ENCODE measurements at places on chromosomes 1 and 21. TPM values are rescaled to one million over a fixed set of nuclear protein-coding genes. Genes with fewer than 3 reads are reported as not detected.

DNA sequence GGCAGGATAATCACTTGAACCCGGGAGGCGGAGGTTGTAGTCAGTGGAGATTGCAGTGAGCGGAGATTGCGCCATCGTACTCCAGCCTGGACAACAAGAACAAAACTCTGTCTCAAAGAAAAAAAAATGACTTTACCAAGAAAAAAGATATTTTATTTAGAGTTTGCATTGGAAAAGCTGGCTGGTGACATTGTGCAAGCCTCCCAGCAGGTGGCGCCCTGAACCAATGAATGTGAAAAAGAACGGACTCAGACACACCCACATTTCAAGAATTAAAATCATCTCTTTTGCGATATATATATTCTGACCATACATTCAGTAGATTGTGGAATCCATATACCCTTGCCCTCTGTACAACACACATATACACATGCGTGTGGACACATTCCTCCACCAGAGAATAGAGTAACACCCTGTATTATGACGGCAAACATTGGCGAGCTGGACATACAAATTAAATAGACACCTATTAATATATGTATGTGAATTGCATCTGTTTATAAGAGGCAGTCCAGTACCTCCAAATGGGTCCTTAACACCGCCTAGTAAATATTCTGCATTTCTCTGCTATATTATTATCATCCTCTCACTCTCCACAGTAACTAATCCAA, 39.0 kb upstream of the CADM3 start:
- no peaks in the 10 kb centered on the region for H3K36me3 ChIP-seq
- H3K27ac ChIP-seq = no peak overlapping the region
- H3K27me3 ChIP-seq = peaks cover 23% of the 10 kb centered on the region

DNA sequence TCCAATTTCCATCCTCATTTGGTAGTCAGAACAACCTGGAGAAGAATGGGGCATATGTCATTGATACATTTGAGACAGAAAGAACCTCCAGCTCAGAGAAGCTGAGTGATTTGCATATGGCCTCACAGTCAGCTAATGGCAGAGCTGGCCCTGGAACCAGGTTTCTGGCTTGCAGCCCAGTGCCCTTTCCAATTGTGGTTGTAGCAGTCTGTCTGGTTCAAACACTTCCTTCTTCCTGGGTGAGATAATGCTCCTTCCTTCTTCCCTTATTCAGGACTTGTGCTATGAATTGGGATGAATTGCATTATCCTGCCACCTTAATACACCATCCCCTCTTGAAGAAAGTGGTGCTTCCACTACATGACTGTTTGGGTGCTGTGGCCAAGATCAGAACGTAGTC, 24.2 kb downstream of the SLC5A9 start:
- H3K36me3 ChIP-seq = no peaks in the 10 kb centered on the region
- peak; percentile 21 for DNase-seq
- H3K27ac ChIP-seq = no peak overlapping the region
- H3K4me1 ChIP-seq = peaks cover 6% of the 10 kb centered on the region
- H3K27me3 ChIP-seq = no peaks in the 10 kb centered on the region
- no peak overlapping the region for H3K4me3 ChIP-seq

- no peaks in the 10 kb centered on the region for H3K27me3 ChIP-seq
- peak overlapping the region; percentile 62 for H3K27ac ChIP-seq
- no peaks in the 10 kb centered on the region for H3K36me3 ChIP-seq
- DNase-seq = no peak
- peak overlapping the region; percentile 15 for H3K4me3 ChIP-seq
Observed at GRCh38 chr1:210377731-210378333, 49.1 kb downstream of the HHAT start.

DNA sequence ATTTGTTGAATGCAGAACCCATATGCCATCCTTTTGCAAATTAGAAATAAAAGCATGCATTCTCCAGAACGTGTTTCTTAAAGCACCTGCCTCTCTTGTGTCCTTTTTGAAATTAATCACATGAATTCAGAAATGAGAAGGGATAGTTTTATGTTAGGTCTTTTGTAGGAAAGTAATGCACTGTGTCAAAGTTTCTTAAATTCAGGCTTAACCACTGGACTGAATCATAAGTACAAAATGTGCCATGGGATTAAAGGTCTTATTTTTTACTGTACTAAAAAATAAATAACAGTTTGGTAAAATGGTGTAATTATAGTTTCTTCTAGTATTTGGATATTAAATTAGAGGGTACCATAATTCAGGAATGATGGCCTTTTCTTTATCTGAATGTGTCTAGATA, 290.1 kb upstream of the USP25 start:
- H3K4me3 ChIP-seq = no peak overlapping the region
- no peak overlapping the region for H3K27ac ChIP-seq
- H3K36me3 ChIP-seq = no peaks in the 10 kb centered on the region

The SPATA45 gene
- 0.24 TPM for polyA plus RNA-seq

GRCh38 chr1:20191266-20191825, 5.0 kb upstream of the PLA2G2C start:
- H3K27ac ChIP-seq = no peak overlapping the region
- H3K4me1 ChIP-seq = no peaks in the 10 kb centered on the region
- peaks cover 12% of the 10 kb centered on the region for H3K27me3 ChIP-seq
- no peak overlapping the region for H3K4me3 ChIP-seq
- no peak for DNase-seq

DNA sequence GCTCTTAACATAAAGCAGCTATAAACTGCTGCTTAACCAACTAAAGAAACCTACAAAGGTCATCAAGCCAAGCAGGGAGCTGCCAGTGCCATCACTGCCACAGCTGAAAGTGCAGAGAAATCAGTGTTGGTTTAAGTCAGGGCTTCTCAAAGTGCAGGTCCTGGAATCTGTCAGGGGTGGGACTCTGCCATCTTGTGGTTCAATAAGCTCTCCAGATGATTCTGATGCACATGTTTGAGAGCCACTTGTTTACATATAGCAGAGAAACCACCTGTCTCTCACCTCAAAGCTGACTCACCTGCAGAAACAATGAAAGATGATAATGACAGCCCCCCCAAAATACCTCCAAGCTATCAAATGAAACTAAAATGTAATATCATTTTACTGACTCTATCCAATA, 49.3 kb downstream of the SH3GLB1 start:
- H3K27me3 ChIP-seq = no peaks in the 10 kb centered on the region
- DNase-seq = peak; percentile 20
- H3K4me1 ChIP-seq = peaks cover 3% of the 10 kb centered on the region
- no peaks in the 10 kb centered on the region for H3K36me3 ChIP-seq

The CFAP107 gene
- polyA plus RNA-seq = not detected

- no peak overlapping the region for H3K4me3 ChIP-seq
- no peak overlapping the region for H3K27ac ChIP-seq
- H3K36me3 ChIP-seq = no peaks in the 10 kb centered on the region
Observed at GRCh38 chr1:14672005-14672404, 73.5 kb downstream of the KAZN start.

GRCh38 chr1:168271636-168272035, 9.0 kb upstream of the TBX19 start:
- H3K36me3 ChIP-seq = no peaks in the 10 kb centered on the region
- peaks cover 3% of the 10 kb centered on the region for H3K4me1 ChIP-seq
- no peak overlapping the region for H3K4me3 ChIP-seq
- DNase-seq = no peak

GRCh38 chr21:42665484-42665883, 12.1 kb downstream of the PDE9A start:
- no peak overlapping the region for H3K27ac ChIP-seq
- no peaks in the 10 kb centered on the region for H3K36me3 ChIP-seq
- H3K4me1 ChIP-seq = no peaks in the 10 kb centered on the region
- no peaks in the 10 kb centered on the region for H3K27me3 ChIP-seq
- DNase-seq = no peak

The CFAP74 gene
- polyA plus RNA-seq = not detected

GRCh38 chr1:170511038-170511437, 20.9 kb upstream of the GORAB start:
- H3K36me3 ChIP-seq = no peaks in the 10 kb centered on the region
- no peak overlapping the region for H3K4me3 ChIP-seq
- H3K4me1 ChIP-seq = peaks cover 3% of the 10 kb centered on the region
- no peaks in the 10 kb centered on the region for H3K27me3 ChIP-seq
- H3K27ac ChIP-seq = no peak overlapping the region
- no peak for DNase-seq

DNA sequence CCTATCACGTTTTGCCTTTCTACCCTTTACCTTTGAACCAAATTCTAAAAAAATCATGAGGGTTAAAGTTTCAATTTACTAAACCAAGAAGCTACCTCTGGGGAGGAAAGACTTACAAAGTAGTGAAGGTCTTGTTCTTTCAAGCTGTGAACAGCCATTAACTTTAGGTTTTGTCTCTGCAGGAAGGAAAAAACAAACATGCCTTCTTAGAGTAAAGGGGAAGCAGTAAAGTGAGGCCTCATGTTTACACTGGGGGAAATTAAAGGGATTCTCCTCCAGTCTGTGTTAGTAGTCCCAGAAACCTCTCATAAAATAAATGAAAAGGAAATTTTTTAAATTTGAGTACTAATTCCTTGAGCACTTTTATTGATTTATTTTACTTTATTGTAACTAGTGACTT, 780.2 kb upstream of the ADGRL2 start:
- no peaks in the 10 kb centered on the region for H3K27me3 ChIP-seq
- H3K4me1 ChIP-seq = no peaks in the 10 kb centered on the region
- H3K27ac ChIP-seq = no peak overlapping the region
- no peak for DNase-seq

DNA sequence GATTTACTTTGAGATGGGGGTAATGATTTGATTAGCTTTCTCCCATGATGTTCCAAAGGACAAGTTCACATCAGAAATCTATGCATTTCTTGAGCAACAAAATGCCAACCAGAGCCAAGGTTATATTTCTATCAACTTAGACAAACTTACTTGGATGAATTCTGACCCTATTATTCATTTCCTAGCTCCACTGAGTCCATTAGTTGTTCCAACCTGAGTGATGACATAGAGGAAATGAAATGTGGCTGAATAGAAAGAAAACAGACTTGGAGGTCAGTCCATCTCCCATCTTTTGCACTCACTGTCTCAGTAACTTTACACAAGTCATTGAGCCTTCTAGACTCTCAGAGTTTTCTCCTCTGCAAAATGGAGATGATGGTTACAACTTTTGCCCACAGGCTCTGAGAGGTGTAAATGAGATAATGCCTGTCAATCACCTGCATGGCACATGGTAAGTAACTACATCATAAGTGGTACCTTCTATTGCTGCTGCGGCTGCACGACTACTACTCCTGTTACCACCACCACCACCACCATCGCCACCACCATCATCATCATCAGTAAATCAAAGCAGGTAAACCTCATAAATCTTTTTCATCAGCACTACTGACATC, 98.2 kb downstream of the PTPN14 start:
- no peak for DNase-seq
- H3K36me3 ChIP-seq = no peaks in the 10 kb centered on the region
- H3K4me1 ChIP-seq = peaks cover 12% of the 10 kb centered on the region
- no peak overlapping the region for H3K4me3 ChIP-seq

GRCh38 chr21:21740207-21740606, 742.0 kb downstream of the NCAM2 start:
- no peak overlapping the region for H3K4me3 ChIP-seq
- no peak for DNase-seq
- no peaks in the 10 kb centered on the region for H3K27me3 ChIP-seq
- H3K27ac ChIP-seq = no peak overlapping the region

- H3K4me3 ChIP-seq = no peak overlapping the region
- no peaks in the 10 kb centered on the region for H3K36me3 ChIP-seq
- H3K27ac ChIP-seq = no peak overlapping the region
- no peaks in the 10 kb centered on the region for H3K27me3 ChIP-seq
Observed at GRCh38 chr1:236103646-236104218, 38.6 kb upstream of the GPR137B start.

- H3K4me3 ChIP-seq = no peak overlapping the region
- H3K27ac ChIP-seq = no peak overlapping the region
- no peaks in the 10 kb centered on the region for H3K27me3 ChIP-seq
- H3K4me1 ChIP-seq = peaks cover 22% of the 10 kb centered on the region
- peak; percentile 53 for DNase-seq
- no peaks in the 10 kb centered on the region for H3K36me3 ChIP-seq
Observed at GRCh38 chr1:47818682-47819573, 178.3 kb downstream of the TRABD2B start.

DNA sequence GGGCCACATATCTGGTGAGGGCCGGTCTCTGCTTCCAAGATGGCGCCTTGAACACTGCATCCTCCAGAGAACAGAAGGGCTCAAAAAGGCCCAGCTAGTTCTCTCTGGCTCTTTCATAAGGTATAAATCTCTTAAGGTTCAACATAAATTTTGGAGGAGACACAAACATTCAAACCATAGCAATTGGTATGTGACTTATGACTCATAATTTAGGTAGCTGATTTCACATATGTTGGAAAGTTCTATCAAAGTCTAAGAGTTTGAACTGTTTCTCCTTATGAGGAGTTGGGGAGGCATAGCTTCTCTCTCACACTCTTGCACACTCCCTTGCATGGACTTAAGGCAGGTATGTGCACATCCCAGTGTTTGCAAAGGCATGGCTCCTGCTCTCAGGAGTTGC, 5.1 kb upstream of the FYB2 start:
- H3K4me3 ChIP-seq = no peak overlapping the region
- no peaks in the 10 kb centered on the region for H3K36me3 ChIP-seq
- H3K27ac ChIP-seq = no peak overlapping the region
- no peak for DNase-seq
